ENCODE measurements at places on chromosomes 6 and 20.

DNA sequence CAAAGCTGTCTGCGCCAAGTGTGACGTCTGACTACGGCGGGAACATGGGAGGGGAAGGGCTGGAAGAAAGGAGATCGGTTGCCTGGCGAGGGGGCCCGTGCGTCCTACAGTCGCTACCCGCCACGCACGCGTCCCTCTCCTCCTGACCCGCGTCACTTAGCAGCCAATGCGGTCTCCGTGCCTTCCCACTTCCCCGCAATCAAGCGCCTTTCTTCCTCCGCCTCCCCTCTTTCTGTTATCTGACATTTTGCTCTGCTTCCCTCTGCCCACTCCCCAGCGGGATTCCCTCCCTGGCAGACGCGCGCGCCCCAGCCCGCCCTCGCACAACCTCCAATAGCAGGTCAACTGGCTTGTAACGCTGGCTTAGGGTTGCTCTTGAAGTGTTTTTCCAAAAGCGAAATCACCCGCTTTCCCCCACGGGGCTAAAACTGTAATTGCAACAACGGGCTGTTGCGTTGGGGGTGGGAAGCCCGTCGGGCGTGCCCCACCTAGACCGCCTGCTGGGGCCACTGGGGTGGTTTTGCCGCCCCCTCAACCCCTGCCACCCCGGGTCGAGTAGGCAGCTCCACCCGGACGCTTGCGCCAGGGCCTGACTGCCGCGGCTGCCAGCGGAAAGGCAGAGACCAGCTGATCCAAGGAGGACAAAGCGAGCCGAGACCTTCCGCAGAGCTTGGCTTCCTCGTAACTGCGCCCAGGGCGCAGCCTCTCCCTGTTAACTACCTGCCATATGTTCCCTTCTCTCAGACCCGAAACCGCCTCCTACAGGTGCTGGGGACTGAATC, 6.2 kb upstream of the SOX4 start:
- no peak for DNase-seq

- no peak for DNase-seq
Observed at GRCh38 chr6:136034422-136034821, 182.9 kb downstream of the PDE7B start.

DNA sequence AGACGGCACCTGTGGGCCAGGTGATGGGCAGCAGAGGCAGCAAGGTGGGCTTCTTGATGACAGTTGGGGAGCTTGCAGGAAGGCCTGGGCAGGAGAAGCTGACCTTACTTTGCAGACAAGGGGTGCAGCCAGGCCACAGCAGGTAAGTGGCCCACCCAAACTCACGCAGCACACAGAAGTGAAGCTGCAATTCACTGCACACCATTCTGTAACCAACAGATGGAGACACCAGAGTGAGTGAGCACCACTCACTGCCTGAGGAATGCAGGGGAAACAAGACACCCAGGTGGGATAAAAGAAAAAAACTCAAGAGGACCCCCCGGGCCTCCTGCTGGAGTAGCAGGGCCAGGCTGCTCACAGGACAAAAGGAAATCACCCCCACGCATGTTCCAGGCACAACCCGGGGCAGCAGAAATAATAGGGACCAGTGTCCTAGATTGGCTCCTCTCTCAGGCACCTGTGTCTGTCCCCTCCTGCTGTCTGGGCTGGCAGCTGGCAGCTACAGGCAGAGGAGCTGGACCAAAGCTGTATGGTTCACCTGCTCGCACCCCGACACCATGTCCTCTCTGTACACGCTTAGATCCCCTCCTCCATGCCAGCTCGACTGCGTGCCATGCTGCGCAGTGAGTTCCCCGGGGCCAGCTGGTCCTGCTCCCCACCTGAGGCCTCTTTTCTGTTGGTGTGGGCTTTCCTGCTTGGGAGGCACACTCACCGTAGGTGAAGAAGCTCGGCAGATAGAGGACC, 4.9 kb downstream of the MTCH1 start:
- DNase-seq = no peak

GRCh38 chr20:52279706-52280105, 88.1 kb upstream of the ZFP64 start:
- no peak for DNase-seq

- no peak for DNase-seq
Observed at GRCh38 chr6:20354366-20354765, 47.3 kb upstream of the E2F3 start.

All from chondrocyte (in vitro differentiated cells).